ENCODE measurements at places on chromosomes 3 and 15. TPM values are rescaled to one million over a fixed set of nuclear protein-coding genes. Genes with fewer than 3 reads are reported as not detected.

DNA sequence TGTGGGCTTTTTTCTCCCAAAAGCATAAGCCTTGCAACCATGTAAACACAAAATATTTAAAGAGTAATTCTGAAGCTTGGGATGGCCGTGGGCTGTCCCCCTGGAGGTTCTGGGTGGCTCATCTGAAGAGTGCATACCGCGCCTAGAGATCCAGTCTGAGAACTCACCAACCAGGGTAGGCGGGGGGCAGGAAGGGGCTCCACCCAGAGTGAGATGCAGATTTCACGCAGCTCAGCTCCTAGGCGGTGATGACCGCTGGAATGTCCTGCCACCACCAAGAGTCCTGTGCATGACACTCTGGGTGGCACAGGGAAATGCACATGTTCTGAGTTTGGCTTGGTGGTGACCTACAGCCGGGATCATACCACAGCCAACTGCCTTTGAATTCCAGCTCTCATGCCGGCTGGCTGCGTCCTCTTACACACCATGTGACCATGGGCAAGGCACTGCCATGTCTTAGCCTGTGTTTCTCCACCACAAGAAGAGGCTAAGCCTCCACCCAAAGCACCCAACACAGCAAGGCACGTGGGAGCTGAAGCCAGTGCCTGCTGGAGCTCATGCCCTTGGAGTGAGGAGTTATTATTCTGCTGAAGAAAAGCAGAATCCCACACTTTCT, 125.1 kb upstream of the IQSEC1 start:
- no peak for DNase-seq

DNA sequence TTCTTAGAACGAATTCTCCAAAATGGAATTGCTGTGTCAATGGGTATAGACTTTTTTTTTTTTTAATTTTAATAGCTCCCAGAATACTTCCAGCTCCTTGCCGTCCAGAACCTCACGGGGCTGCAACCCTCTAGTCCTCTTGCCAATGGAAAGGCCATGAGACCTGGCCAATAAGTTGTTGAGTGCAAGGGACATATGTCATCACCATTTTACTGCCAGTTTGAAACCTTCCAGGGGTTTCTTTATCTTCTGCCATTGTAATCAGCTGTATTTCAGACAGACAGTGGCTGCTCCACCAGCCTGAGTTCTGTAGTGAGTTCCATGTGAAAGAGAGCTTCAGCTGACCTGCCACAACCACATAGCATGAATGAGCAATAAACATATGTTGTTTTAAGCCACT, 95.0 kb upstream of the PTPRG start:
- DNase-seq, result no peak

DNA sequence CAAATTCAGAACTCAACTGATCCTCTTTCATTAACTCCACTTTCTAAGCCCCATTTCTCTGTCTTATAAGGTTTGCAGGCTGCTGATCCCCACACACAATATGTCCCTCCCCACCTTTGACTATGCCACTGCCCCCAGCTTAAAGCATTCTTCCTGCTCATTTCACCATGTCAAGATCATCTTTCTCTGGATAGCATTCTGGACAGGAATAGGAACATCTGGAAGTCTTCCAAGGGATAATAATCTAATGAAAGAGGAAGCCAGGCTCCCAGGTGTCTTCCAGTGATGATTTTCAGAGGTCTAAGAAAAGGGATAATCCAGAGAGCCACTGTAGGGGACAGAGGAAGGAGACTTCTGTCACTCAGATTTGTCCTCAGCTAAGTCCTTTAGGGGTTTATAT, 54.6 kb upstream of the GALNT15 start:
- DNase-seq, result no peak

GRCh38 chr3:146504498-146505197, 35.3 kb upstream of the PLSCR2 start:
- DNase-seq, result no peak

DNA sequence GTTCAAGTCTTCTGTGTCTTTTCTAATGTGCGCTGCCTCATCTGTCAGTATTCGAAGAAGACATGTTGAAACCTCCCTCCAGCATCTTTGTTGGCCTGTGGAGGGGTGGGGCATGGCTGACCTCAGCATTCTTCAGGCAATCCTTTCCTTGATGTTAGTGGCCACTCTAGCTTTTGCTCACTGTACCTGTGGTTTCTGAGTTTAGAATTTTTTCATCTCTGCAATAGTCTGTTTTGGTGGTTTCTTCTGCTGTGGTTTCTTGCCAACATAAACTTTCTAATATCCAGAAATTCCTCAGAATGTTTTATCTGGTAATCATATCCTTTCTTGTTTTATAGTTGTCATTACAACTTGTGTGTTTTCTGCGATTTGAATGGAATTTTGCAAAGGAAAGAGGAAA, 251.3 kb upstream of the NR2E3 start:
- no peak for DNase-seq

- no peak for DNase-seq
Measured at GRCh38 chr3:149600634-149601033, 57.2 kb downstream of the WWTR1 start.

GRCh38 chr15:88628018-88628654, 7.0 kb downstream of the AEN start:
- DNase-seq, result no peak

- DNase-seq, result no peak
Measured at GRCh38 chr15:89112341-89112971, 24.2 kb downstream of the ABHD2 start.

SPINT1 gene
- polyA plus RNA-seq, result 70.8 TPM

ZNF197 gene
- polyA plus RNA-seq, result 37.0 TPM

SEMA3G gene
- polyA plus RNA-seq, result 25.3 TPM

Measured in left renal pelvis (tissue), 4 donors.